Mammary epithelial cell (primary cell): ENCODE measurements at places on chromosomes 6 and 20. TPM values are rescaled to one million over a fixed set of nuclear protein-coding genes. Genes with fewer than 3 reads are reported as not detected.

KCNK16 gene
- polyA plus RNA-seq = not detected

POLH gene
- 28.1 TPM for polyA plus RNA-seq

HLA-DRB1 gene
- 0.37 TPM for polyA plus RNA-seq

COL9A1 gene
- not detected for polyA plus RNA-seq

TRDN gene
- polyA plus RNA-seq = not detected

C6orf52 gene
- polyA plus RNA-seq = 0.60 TPM

PLA2G7 gene
- polyA plus RNA-seq = 5.4 TPM

HCRTR2 gene
- not detected for polyA plus RNA-seq

PLAGL2 gene
- polyA plus RNA-seq = 3.7 TPM

SLC13A3 gene
- polyA plus RNA-seq = 1.8 TPM

BANF2 gene
- polyA plus RNA-seq = not detected

KCNQ5 gene
- polyA plus RNA-seq = 4.0 TPM

TMEM14B gene
- polyA plus RNA-seq = 67.5 TPM

TBX18 gene
- 0.06 TPM for polyA plus RNA-seq

C6orf62 gene
- polyA plus RNA-seq = 53.4 TPM

FAM217A gene
- not detected for polyA plus RNA-seq

LAMA4 gene
- 0.18 TPM for polyA plus RNA-seq

ELOVL2 gene
- not detected for polyA plus RNA-seq

GPR6 gene
- polyA plus RNA-seq = not detected

NRSN1 gene
- not detected for polyA plus RNA-seq

EPHA7 gene
- polyA plus RNA-seq = not detected

CALHM4 gene
- 0.24 TPM for polyA plus RNA-seq

PKIB gene
- polyA plus RNA-seq = 4.7 TPM

MOXD1 gene
- 2.8 TPM for polyA plus RNA-seq

PACSIN1 gene
- 0.02 TPM for polyA plus RNA-seq

TRIM31 gene
- polyA plus RNA-seq = 0.07 TPM

MAFB gene
- polyA plus RNA-seq = 0.16 TPM

HLA-F gene
- 32.4 TPM for polyA plus RNA-seq

BPI gene
- polyA plus RNA-seq = not detected

ZNF311 gene
- polyA plus RNA-seq = 1.3 TPM

ANGPT4 gene
- polyA plus RNA-seq = 0.01 TPM

FAM83C gene
- polyA plus RNA-seq = not detected

METTL24 gene
- not detected for polyA plus RNA-seq

TCF19 gene
- polyA plus RNA-seq = 25.9 TPM

SUN5 gene
- not detected for polyA plus RNA-seq

SYTL3 gene
- 0.87 TPM for polyA plus RNA-seq
